ENCODE measurements at places on chromosomes 13 and 19.

DNA sequence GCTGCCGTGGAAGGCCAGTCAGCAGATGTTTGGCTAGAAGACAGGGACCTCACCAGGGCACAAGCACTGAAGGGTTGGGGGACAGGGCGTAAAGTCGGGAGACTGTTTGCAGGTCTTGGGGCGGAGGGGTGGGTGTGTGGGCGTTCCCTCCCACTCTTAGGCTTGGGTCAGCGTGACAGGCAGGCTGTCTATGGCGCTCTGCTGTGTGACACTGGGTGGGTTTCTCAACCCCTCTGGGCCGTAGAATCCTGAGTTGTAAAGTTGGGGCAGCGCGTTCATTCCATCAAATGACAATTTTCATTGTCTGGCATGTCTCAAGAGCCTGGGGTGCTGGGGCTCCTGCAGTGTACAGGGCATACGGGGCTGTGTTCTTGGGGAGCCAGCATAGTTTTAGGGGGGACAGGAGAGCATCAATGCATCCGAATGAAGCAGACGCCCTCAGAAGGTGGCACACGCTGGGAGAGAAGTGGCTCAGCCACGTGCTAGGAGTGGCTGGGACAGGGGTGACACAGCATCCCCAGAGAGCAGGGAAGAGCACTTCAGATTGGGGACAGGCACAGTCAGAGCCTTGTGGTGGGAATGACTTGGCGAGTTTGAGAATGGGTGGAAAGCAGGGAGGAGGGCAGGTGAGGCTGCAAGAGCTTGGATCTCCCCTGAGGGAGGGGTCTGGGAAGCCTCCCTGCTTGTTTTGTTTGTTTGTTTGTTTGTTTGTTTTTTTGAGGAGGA lies 4.4 kb downstream of the CRTC1 start:
- DNase-seq: no peak

DNA sequence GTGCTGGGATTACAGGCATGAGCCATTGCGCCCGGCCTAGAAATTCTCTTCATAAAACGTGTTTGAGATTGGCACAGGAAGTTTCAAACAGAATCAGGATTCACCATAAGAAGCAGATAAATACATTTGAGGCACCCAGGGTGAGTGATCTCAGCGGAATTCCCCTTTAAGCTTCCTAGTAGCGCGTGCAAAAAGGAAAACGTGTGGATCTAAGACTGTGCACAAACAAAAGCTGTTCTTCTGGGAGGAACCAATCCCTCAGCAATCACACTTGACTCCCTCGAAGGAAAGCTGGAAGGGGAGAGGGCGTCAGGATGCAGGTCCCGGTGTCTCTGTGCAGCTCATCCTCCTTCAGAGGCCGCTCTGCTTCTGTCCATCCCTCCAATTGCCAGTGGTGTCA lies 15.5 kb downstream of the MCF2L start:
- no peak for DNase-seq

- peak; percentile 15 for DNase-seq
Observed at GRCh38 chr13:30551189-30551588, 66.5 kb upstream of the USPL1 start.

DNA sequence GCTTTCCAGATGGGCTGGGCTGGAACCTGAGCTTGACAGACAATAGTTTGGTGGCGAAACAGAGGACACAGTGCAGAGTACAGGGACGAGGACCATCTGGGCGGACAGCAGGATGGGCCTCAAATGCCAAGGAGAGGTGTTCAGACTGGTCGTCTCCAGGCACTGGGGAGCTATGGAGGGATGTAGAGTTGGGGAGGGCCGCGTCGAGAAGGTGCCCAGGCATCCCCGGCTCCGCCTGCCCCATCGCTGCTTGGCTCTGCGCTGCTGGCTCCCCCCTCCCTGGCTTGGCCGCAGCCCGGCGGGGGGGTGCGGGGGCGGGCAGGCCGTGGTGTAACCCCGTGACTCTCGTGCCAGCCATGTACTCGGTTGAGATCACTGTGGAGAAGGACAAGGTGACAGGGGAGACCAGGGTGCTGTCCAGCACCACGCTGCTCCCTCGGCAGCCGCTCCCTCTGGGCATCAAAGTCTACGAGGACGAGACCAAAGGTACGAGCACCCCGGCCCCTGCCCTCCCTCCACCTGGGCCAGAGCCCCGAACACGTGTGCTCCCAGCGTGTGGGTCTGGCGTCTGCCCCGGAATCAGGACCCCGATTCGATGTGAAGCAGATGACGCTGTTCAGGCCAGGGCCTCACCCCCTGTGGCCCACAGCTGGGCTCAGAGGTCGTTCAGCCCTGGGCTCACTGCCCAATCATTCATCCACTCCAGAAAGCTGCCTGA lies 10.8 kb upstream of the MISP start:
- no peak for DNase-seq

DNA sequence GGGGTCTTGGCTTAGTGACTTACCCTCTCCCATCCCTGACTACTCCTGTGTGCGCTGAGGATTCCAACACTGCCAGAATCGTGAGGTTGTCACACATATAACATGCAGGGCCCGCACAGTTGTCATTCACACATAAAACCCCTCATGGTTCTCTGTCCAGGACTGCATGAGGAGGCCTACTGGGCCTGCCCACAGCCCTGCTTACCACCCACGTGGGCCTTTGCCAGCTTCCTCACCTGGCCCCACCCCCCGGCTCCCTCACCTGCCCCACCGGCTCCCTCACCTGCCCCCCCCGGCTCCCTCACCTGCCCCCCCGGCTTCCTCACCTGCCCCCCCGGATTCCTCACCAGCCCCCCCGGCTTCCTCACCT lies 197.2 kb downstream of the TEX29 start:
- no peak for DNase-seq

GRCh38 chr19:55538132-55538531 lies 1.2 kb upstream of the SBK2 start:
- no peak for DNase-seq

DNA sequence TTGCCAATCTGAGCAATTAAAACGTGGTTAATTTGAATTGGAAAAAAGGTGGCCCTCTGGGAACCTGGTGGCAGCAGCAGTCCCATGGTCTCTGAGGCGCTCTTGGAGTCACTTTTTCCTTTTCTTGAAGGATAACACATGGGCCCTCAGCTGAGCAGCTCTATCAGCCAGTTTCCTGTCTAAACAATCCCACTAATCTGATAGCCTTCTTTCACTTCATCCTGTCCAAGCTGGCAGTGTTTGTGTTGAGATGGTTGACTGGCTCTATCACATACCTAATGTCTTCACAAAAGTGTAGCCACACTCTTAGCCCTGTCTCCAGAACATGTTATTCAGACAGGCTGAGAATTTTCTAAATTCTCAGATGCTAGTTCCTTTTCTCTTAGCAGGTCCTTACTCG lies 10.7 kb downstream of the MZT1 start:
- no peak for DNase-seq

DNA sequence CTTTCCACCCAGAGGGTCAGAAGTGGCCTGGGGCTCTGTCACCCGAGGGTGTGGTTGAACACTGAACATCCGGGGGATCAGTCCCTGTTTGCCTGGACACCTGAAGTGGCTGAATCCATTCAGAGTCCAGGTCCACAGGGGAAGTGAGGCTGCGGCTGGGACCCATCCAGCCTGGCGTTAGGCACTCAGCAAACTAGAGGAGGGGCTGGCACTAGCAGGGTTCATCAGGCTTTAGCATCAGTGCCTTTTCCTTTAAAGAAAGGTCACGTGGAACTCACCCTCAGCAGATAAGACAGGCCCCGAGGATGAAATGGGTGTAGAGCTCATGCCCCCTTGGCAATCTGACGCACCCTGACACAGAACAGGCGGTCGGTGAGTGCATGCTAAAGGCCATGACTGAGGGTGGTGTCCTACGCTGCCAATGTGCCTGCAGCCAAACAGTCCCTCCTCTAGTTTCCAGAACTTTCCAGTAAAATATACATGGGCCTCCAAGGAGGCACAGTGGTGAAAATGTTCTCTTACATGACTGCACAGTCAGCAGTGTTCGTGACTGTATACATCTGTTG lies 72.4 kb upstream of the ARHGEF7 start:
- no peak for DNase-seq

- DNase-seq: no peak
Observed at GRCh38 chr19:48396824-48397176, 3.3 kb downstream of the GRIN2D start.

- peak; percentile 69 for DNase-seq
Observed at GRCh38 chr19:7533925-7534480, 1.5 kb upstream of the PNPLA6 start.

DNA sequence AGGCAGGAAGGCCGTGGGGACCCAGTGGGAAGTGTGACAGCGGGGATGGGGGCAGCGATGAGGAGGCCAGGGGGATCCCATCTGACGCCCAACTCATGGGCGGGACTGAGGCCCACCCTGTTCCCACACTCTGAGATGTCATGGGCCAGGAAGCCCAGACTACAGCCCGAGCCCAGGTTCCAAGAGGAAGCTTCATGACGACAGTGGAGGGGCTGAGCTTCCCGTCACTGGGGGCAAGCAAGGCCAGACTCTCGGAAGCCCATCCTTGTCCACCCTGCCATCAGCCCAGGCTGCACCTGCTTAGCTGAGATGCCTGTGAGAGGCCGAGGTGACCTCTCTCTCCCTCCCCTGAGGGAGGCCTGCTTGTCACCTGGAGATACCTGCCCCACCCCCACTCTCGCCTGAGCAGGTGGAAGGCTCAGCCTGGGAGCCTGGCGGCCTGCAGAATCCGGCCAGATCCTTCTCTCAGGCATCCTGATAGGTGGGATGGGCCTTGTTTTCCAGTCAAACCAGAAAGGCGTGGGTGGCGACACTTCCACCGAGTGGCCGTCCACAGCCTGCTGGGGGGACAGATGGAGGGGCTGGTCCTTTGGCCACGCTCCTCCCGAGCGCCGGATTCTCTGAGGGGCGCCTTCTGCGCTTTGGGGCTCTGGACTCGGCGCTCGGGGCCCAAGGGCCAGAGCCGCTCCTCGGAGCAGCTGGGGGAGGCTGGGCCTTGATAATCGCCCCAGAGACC lies 4.8 kb downstream of the ZBTB7A start:
- no peak for DNase-seq

DNA sequence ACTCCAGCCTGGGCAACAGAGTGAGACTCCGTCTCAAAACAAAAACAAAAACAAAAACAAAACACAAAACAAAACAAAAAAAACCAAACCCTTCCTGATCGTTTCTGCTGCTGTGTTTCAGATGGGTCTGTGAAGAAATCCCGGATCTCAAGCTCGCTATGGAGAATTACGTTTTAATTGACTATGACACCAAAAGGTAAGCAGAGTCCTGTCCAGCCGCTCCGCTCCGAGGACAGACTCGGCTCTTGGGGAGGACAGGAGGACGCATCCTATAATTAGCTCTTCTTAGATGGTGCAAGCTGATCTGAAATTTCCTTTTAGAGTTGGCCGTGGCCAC lies 22.0 kb downstream of the DOT1L start:
- DNase-seq: no peak

DNA sequence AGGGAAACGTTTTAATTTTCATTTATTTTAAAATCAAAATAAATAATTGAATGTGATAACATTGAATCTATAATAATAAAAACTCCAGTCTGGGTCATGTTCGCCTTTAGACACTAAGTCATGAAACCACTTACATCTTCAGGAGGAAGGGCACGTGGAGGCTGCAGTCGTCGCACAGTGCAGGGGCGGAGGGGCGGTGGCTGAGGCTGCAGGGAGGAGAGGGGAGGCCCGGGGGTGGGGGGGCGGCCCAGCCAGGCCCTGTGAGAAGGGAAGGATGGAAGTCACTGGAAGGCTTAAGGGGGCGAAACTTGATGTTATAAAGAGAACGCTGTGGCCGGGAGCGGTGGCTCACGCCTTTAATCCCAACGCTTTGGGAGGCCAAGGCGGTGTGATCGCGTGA lies 14.9 kb upstream of the LATS2 start:
- DNase-seq: no peak

DNA sequence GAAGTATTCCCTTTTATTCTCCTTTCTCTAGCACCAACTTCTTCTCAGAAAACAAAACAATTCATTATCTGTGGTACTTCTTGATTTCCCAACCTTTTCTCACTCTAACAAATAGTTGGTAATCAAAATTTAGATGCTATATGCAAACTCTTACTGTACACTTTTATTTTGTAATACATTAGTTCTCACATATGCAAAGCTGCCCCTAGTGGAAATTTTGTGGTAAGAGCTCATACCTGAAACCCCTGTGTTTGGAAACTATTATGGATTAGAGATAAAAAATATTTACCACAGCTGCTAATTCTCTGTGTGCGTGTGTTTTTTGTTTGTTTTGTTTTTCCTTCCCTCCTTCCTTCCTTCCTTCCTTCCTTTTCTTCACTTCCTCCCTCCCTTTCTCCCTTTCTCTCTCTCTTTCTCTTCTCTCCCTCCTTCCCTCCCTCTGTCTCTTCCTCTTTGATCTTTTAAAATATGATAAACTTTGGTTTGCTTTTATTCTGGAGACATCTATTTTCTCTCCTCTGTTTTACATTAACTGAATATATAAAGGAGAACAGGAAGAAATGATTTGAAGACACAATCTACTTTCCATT lies 537.4 kb downstream of the SLITRK6 start:
- no peak for DNase-seq

GRCh38 chr19:37943480-37943879 lies 36.5 kb downstream of the SIPA1L3 start:
- DNase-seq: no peak

DNA sequence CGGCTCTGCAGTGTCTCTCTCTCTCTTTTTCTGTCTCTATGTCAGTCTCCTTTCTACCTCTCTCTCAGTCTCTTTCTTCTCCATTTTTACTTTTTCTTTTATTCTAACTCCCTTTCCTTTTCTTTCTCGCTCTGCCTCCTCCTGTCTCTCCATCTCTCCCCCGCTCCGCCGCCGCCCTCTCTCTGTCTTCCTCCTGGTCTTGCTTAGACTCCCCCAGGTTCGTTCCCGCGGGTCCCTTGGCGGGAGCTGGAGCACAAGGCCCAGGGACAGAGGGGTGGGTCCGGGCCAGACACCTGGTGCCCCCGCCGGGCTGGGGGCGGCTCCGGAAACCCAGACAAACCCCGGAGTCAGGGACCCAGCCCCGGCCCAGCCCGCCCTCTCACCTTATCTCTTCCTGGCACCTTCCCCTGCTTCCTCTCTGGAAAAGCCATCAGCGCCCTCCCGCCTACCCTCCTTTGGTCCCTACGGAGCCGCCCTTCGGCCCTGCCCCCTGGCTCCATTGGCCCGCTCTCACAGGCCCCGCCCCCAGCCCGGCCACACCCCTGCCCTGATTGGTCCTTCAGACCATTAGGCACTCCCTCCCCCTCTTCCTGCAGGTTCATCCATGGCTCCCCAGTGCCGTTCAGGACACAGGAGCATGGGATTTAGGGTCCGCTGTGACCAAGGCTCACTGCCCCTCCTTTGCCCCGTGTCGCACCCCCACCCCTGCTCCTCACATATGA lies 15.4 kb upstream of the NOP53 start:
- no peak for DNase-seq

- DNase-seq: no peak
Observed at GRCh38 chr13:40503966-40504591, 162.4 kb downstream of the FOXO1 start.

GRCh38 chr19:54315956-54316355 lies 3.0 kb upstream of the LILRA5 start:
- DNase-seq: no peak

- DNase-seq: no peak
Observed at GRCh38 chr19:20273376-20273775, 106.4 kb downstream of the ZNF486 start.

DNA sequence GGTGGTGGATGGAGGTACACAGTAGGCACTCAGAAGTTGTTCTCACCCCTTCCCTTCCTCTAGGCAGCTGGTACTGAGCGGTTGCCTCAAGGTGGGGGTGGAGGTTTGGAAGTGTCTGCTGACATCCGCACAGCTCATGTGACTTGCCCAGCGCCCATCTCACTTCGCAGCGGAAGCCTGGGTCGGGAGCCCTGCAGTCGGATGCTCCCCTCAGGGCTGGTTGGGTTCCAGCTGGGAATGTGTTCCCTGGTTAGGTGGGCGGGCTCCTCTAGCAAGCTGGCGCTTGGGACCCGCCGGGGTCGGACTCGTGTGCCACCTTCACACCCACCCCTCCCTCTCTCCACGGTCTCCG lies 10.2 kb downstream of the PPP1R37 start:
- no peak for DNase-seq
